ENCODE measurements at places on chromosomes 4 and X.

DNA sequence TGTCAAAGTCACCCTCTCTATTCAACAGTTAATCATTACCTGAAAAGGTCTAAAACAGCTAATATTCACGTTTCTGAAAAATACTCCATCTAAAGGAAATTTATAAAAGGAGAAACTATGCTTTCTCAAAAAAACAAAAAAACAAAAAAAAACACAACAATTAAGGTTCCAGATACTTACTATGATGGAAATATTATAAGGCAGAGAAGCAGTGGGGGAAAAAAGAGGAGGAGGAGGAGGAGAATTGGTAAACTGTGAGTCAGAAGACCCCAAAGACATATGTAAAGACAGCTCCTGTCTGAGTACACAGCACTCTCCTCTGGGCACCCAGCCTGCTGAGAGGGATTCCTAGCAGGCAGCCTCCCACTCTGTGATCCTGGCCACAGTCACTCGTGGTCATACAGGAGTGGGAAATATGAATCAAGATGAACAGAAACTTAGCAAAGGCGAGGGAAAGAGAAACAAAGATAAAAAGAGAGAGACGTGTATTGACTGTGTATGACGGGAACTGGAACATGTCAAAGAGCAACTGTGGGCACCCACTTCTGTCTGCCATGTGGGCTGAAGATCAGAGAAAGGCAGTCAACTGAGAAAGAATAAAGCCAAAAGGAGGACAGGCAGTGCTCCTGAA, 12.5 kb downstream of the KLHL15 start:
- DNase-seq, result no peak

DNA sequence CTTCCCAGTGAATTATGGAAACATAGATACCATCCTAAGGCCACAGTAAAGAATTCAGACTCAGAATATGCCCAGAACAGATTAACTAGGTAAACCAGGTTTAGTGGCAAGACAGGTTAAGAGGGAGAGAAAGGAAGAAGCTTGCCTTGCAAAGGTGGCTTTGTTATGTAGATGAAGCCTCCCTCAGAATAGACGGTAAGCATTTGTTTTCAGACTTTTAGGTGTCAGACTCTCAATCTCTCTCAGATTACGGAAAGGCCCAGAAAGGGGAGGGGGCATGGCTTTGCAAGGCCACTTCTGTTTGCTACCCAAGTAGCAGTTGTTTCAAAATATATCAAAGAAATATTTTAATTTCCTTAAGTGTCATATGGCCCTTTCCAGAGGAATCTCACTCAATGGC, 457.1 kb upstream of the BOD1L1 start:
- no peak for DNase-seq

- no peak for DNase-seq
These were observed 502 bp downstream of the HNRNPDL start for GRCh38 chr4:82429728-82430192.

DNA sequence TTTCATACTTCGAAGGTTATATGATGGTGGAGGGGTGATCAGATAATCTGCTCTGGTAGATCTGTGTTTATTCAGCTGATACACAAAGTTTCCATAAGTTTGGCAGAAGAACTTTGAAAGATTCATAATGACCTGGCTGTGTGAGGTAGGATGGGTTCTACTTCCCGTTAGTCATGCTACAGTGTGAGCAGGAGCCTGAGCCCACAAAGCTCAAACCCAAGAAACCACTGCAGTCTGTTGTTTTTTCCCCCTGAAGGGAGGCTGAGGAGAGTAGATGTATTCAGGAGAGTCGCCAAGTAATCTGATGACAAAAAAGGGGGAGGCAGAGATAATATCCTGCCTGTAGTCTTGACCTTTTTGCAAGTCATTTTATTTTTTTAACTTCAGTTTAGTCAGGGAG, 52.8 kb upstream of the PPP3CA start:
- DNase-seq, result no peak

GRCh38 chr4:24219209-24219608, 329.4 kb upstream of the PPARGC1A start:
- no peak for DNase-seq
